ENCODE measurements at places on chromosomes 11 and 22.

DNA sequence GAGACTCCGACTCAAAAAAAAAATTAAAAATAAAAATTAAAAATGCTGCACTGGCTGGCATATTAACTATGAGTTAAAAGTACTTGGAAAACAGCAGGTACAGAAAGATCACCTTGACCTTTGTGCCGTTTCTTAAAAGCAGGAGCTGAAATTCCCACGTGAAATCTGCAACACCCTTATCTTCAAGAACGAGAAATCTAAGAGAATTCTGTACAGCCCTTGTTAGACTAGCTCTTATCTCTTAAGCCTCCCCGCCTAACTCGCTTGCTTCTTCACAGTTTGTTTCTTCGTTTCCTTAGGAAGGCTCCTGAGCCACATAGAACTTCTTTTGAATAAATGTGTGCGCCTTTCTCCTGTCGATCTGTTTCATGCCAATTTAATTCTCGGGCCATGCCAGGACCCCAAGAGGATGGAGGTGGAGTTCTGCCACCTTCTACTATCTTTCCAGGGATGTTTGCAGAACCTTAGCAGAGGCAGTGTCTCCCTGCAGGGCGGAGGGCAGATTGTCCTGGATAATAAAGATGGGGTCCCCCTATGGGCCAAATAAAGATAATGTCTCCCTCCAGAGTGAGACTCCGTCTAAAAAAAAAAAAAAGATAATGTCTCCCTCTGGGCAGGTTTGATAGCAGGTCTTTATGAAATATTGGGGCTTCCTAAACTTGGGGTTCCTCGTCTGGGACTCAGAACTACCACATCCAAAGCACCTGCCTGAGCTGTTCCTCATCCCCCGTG is 27.4 kb upstream of the SYT8 start:
- no peak for DNase-seq

DNA sequence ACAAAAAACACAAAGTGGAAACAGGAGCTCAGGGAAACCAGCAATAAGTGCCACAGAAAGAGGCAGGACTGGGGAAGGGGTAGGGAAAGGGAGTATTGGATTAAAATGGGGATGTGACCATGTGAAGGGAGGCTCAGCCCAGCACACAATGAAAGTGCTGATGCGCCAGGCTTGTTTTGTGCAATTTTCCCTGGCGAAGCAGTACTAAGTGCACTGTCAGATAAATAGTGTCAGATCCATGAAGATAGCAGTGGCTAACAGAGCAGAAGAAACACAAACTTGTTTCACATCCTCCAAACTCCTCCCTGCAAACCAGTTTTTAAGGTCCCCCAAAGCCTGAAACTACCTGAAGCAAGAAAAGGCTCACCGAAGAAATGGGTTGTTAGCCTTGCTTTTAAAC is 50.7 kb upstream of the RAPSN start:
- DNase-seq: peak; percentile 30

GRCh38 chr11:9642894-9643293 is 21.0 kb upstream of the SWAP70 start:
- no peak for DNase-seq

- DNase-seq: no peak
Measured at GRCh38 chr11:23836981-23837380, 659.9 kb upstream of the LUZP2 start.

GRCh38 chr11:99065121-99065520 is 44.4 kb downstream of the CNTN5 start:
- DNase-seq: no peak

DNA sequence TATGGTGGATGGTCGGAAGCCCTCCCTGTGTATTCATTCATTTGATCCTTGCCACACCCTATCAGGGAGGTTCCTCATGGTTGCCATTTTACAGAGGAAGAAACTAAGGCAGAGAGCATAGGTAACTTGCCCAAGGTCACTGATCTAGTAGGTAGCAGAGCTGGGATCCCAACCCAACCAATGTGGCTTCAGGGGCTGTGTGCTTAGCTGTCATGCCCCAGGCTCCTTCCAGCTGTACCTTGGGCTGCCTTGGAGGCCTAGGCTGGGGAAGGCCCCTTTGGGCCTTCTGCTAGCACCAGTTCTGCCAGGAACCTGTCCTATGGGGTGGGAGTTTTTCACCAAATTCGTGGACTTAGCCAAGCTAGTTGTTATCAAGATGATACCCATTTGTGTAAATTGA is 8.6 kb downstream of the BAD start:
- no peak for DNase-seq

- DNase-seq: peak; percentile 47
Measured at GRCh38 chr22:20243537-20244249, 24.4 kb downstream of the RTN4R start.

DNA sequence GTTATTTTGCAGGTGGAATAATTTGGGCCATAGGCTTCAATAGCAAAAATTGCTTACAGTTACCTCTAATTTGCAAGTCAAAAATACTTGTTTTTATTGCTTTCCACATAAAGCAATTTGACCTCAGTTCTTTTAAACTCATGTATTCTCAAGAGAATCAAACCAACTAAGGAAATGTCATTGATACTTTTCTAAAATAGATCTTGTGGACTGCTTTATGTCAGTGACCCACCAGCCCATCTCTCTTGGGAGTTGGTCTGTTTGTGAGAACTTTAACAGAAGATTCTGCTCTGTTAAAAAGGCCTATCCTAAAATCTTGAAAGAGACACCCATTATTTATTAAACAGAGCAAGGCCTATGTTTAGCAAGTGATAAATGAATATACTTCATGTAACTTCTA is 75.2 kb downstream of the DDIAS start:
- no peak for DNase-seq

- DNase-seq: peak; percentile 82
Measured at GRCh38 chr11:88188251-88188931, 13.1 kb upstream of the RAB38 start.

GRCh38 chr22:28710107-28710506 is 30.5 kb upstream of the TTC28 start:
- DNase-seq: no peak

- peak; percentile 38 for DNase-seq
Measured at GRCh38 chr11:57322256-57323166, 2.2 kb downstream of the TNKS1BP1 start.

DNA sequence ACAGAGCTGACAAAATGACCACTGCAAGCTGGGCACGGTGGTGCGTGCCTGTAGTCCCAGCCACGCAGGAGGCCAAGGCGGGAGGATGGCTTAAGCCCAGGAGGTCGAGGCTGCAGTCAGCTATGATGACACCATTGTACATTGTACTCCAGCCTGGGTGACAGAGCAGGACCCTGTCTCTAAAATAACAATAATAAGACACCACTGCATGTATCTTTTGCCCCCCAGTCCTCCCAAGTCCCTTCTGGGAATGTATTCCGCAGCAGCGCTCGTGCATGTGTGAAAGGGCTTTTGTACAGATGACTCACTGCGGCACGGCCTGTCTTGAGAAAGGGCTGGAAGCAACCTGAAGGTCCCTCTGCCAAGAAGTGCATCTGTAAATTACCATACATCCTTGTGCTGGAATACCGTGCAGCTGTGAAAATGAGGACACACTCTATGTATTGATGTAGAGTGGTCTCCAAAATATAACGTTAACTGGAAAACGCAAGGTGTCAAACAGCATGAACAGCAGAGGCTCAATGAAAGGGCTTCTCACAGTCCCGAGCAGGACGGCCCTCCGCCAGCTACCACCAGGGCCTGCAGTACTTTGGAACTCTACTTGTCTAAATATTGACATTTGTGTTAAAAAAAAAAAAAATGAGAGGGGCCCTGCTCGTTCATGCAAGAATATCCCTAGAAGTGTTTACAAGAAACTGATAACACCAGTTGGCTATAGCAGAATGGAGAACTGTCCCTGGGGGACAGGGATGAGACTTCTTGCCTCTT is 9.0 kb upstream of the CDC42EP2 start:
- no peak for DNase-seq

DNA sequence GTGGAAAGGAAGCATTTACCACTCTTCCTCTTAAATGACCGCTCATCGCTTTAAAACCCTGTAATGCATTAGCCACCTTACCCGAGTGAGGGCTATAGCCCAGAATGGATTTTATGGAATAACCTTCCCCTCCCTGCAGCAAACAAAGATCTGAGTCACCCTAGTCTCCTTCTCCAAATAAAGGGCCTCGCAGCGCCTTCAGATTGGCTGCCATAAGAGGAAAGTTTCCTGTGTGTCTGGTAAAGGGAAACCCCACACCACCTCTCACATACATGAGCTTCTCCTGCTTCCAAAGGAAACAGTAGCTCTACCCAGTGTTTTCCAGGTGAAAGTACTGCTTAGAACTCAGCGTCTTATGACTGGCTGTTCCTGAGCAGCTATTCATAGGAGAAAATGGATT is 47.8 kb downstream of the PPP2R1B start:
- DNase-seq: no peak

DNA sequence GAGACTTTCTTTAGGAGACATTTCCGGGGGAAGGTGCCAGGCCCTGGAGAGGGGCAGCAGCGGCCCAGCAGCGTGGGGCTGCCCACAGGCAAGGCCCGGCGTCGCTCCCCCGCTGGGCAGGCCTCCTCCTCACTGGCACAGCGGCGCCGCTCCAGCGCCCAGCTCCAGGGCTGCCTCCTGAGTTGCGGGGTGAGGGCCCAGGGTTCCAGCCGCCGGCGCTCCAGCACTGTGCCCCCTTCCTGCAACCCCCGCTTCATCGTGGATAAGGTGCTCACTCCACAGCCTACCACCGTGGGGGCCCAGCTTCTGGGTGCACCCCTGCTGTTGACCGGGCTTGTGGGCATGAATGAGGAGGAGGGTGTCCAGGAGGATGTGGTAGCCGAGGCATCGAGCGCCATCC is 15.2 kb upstream of the MDK start:
- DNase-seq: no peak

- no peak for DNase-seq
Measured at GRCh38 chr11:44257338-44258189, 52.4 kb downstream of the ALX4 start.

GRCh38 chr22:44555597-44555996 is 57.6 kb upstream of the RTL6 start:
- DNase-seq: no peak

DNA sequence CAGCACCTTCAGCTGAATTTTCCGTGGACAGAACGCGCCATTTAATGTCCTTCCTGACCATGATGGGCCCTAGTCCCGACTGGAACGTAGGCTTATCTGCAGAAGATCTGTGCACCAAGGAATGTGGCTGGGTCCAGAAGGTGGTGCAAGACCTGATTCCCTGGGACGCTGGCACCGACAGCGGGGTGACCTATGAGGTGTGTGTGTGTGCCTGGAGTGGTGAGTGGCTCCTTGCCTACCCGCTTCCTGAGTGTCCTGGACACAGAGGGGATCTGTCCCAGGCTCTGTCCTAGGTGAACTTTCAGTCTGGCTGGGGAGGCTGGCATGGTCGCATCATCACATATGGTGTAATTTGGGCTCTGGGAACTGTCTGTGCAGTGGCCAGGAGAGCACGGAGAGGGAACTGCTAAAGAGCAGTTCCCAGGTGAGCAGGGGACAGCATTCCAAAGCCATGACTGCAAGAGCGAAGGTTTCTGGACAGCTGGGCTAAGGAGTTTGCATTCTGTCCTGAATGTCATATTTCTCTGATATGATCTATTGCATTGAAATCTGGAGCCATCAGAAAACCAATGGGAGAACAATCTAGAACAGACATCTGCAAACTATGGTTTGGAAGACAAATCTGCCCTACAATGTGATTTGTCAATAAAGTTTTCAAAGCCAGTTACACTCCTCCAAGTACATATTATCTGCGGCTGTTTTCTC is 104.3 kb downstream of the RRAS2 start:
- DNase-seq: no peak

DNA sequence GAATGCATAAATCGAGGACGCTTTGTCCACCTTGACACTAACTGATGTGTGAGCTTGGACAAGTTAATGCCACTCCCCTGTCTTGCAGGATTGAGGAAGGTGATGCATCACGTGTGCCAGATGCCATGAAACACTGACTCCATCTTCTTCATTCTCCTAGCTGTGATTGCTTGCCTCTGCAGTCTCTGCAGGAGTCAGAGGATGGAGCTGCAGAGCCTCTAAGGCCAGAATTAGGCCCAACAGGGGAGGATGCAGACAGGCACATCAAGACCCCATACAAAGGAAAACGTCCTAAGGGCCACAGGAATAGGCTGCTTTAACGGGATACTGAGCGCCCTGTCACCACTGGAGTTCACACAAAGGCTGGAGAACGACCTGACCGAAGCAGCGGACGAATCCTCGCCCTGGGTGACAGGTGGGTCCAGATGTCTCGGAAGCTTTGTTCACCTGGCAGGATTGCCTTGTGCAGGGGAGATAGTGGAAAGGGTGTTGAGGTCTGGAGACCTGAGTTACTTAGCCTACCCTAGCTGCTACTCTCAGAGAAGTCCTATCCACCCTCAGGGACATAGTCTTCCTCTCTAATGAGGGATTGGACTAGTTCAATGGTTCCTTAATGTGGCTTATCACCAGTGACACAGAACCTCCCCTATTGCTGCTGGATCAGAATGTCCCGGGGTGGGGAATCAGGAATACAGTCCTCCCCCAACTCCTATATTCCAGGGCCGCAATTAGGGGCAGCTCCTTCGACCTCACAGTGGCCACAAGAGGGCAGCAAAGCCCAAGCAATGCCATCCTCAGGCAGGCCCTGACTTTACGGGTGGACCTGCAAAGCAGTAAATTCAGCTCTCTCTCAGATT is 32.4 kb downstream of the DBX1 start:
- DNase-seq: peak; percentile 85

GRCh38 chr22:39735776-39736175 is 157.8 kb downstream of the ENTHD1 start:
- DNase-seq: no peak

DNA sequence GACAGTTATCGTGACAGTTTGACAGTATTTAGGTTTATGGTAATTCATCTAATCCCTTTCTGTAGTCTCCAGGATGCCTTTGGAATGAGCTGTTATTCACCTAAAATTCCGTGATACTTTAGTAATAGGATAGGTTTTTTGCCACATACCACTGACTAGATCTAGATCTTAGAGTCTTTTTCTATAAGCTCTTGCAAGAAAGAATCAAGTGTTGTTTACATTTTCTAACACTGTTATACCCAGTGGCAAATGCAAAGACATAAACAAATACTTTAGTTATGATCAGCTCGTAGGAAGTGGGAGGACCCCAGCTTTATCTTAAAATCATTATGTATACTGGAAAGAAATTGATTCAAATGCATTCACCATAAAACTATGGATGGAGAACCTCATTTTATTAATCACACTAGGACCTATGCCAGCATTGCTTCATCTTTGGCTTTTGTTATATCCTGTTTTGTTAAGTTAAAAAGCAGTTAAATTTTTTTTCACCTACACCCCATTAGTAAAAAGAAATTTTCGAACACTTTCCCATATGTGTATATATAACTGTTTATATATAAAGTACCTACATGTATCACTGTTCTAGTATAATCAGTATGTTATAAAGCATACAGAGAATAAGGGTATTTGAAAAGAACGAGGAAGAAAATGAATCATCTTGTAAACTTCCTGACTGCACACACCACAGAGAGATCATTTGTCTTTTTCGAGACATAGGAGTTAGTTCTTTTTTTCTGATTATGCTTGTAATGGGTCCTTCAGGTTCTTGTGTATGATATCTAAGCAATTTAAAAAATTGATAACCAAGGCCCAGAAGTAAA is 60.9 kb downstream of the PDHX start:
- no peak for DNase-seq

GRCh38 chr22:44201665-44202064 is 20.9 kb downstream of the PARVG start:
- no peak for DNase-seq

Data from OCI-M1 (cell line).